ENCODE measurements at places on chromosomes 3 and 15.

DNA sequence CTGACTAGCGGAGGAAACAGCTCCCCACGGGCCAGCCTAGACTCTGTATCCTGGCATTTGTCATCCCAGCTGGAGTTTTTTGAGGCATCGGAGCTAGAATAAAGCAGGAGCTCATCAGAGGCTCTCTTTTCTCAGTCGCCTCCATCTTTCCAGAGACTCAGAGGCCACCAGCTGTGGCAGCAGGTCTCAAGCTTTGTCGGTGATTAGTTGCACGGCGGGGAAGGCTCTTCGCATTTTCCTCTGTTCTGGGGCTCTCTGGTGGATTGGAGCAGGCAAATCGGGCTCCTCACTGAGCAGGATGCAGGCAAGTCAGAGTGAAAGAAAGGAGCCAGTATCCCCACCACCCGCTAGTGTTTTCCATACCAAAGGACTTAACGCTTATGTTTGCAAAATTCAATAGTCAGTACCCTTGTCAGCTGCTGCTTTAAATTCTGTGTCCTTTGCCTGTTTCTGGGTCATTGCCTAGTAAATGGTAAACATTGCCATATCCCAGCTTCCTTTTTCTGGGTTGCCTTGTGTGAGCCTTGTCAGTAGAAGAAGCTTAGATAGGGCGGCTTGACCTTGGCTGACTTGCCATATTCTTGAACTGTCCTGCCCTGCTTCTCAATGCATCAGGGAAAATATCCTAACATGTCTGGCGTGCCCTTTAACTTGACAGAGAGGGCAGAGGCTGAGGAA, 127.1 kb downstream of the PTPRG start:
- DNase-seq: no peak

DNA sequence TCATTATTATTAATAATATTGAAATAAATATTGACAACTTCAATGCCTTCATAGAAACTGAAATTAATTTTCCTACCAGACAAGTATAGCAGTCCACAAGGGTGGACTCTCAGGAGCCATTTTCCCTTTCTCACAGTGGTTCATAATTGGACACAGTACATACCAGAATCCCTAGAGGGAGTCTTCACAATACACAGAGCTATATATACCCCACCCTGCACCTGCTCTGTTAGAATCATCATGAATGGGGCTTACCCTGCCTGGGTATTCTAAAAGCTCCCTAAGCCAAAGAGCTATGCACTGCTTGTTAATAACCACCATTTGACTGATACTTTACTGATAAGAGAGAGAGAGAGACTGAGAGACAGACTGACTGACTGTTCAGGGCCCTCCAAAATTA, 134.9 kb downstream of the FEZF2 start:
- DNase-seq: no peak

DNA sequence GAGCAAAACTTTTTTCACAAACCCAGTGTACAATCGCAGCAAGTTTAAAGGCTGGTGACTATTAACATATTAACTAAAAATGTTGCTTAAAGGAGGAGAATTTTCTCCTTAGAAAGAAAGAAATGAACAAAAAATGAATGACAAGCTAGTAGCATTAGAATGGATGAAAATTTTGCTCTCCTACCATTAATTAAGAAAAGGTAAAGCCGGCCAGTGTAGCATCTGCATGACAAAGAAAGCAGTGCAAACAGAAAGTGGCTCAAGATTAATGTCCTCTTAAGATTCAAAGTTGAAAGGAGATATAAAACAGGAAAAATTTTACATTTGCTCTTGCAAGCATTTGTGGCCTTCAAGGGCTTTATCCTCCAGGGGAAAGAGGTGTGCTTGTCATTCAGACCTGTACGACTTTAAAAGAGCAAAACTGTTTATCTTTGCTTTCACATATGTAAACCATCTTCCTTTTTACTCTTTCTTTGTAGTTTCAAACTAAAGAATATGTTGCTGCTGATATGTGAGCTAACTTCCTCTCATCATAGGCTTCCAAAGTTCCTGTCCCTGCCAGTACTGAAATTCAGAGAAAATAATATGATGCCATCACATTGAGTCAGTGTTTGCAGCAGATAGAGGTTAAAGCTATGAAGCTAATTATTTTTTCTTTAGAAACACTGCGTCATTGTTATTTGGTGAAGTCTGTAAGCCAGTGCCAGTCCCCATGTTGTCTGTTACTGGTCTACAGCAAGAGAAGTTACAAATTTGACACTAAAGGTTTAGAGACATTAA, 439.1 kb upstream of the GRM7 start:
- DNase-seq: no peak

GRCh38 chr3:186991470-186991869, 61.1 kb downstream of the ST6GAL1 start:
- no peak for DNase-seq

- DNase-seq: no peak
Observed at GRCh38 chr3:165439765-165440164, 243.6 kb upstream of the SLITRK3 start.

- DNase-seq: no peak
Observed at GRCh38 chr15:72685925-72686794, at the start of the genes BBS4 and HIGD2B. Gene BBS4, plus strand, starts transcription at chr15:72686207. Its CDS starts 21 bp downstream, at chr15:72686228. Gene HIGD2B, minus strand, starts transcription at chr15:72686182. Its CDS starts 9,808 bp downstream, at chr15:72676374.

DNA sequence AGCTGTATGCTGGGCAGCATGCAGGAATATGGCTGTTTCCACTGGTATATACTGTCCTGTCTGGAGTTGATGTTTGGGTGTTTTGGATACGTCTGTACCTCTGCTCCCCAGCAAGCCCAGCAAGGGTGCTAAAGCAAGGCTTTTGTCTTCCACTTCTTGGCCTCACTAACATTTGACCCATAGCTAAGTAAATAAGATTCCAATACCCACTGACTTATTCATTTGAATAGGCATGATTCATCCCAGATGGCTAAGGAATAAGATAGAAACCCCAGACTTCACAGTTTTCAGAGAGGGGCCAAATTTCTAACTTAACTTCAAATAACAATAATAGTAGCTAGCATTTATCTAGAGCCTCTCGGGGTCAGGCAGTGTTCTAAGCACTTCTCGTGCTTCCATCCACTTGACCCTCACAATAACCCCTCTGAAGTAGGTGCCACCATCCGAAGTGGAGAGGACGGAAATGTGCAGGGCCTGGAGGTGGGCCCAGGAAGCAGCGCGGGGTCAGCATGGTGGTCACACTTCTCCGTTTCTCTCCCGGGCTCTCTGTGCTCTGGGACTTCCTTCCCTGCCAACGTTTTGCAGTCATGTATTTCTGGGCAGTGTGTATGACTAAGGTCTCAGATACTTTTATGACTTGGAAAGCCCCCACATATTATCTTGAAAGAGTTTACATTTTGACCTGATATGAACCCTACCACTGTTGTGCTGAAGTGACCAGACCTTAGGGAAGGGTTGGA, 39.3 kb downstream of the LRRK1 start:
- DNase-seq: no peak

DNA sequence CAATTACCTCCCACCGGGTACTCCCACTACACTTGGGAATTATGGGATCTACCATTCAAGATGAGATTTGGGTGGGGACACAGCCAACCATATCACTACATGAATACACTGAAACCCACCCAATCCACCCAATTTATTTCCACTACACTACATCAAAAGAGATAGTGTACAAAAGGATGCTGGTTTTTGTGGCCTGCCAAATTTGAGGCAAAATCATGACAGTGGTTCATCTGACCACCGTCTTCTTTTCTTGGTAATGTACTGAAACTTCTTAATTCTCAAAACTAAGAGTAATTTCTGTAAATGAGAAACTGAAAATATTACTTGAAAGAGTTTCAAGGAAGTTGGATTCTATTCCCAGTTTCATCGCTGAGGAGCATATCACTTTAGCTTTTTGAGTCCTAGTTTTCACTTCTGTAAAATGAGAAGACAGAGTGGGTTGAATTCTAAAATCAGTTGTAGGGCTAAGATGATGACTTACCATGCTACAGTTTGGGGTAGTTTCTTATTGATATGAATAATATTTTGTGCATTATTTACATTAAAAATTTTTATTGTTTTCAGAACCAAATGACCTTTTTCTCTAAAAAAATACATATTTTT, 360.4 kb upstream of the CNTN6 start:
- no peak for DNase-seq

DNA sequence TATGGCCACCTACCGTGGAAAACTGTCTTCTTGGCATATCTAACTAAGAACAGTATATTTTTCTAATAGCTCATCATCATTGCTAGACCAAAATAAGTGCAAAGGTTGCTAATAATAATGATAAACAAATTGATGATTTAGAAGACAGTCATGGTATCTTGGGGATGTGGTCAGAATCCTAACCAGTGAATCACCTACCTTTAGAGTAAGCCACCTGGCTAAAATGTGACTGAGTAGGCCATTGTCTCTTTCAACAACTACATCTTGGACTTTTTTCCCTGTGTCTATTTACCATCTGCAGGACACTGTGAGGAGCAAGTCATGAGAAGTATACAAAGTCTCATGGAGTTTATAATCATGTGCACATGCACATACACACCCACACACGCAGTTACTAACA, 273.5 kb upstream of the SEMA6D start:
- no peak for DNase-seq

DNA sequence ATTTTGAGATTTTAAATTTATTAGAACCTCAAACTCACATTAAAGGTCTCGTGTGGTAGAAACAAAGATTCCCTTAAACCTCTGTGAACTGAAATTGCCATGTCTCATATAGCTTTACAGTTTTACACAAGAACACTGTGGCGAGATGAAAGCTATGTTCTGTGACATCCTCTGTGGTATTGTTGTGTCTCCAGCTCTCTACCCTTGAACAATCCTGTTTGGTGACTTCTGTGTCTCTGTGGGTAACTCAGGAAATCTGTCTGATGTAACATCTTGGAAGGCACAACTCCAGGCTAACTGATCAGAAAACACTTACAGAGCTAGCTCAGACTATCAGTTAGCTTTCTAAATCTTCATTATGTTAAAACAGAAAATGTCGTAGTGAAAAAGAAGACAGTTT, 318.8 kb upstream of the GBE1 start:
- DNase-seq: no peak

GRCh38 chr15:92883163-92883875, 16.8 kb upstream of the CHD2 start:
- no peak for DNase-seq

DNA sequence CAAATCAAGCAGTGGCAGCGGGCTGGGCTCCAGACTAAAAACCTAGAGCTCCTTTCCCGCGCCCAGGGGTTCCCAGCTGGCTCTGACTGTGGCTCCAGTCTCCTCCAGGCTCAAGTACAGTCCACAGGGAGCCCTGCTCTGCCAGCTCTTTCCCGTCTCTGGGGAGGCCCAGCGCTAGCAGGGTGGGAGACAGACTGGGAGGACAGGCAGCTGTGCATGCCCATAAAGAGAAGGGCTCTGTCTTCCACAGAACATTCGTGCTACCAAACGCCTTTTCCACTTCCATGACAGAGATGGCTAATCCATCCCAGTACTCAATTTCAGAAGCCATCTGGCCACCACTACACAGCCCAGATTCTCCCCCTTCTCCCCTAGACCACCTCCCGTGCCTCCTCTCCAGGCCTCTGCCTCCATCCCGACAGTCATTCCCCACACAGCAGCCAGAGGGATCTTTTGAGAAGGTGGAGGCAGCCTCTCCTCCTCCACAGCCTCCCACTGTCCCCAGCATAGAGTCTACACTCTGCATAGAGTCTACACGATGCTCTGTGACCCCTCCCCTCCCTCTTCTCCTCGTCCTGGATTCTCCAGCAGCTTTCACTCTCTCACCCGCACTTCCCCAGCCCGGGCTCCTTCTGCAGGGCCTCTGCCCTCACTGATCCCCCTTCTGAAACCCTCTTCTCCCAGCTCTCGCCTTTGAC, 6.8 kb upstream of the DUSP7 start:
- DNase-seq: no peak

DNA sequence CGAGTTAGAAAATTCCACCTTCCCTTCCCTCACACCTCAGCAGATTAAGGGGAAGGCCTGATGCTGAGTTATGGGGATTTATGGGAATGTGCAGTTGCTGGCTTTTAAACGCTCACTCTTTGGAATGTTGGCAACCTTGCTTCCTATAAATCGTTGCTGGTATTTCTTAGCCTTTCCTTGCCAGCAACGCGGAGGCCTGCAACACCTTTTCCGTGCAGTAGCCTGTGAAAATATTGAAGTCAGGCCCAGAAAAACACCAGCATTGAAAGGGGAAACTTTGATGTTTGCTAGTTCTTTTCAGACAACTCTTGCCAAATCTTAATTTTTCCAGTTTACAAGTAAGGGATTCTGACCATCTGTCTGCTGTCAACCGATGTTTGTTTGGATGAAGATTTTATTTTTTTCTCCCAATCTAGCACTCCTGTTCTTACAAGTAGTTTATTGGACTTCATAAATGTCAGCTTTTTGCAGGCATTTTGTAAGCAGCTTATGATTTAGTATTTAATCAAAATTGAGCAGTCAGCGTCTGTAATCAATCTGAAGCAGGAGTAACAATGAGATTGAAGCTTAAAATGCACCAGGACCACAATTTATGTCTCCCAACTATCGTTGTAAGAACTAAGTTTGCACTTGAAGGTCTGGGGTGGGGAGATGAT, 251.0 kb downstream of the RPLP1 start:
- no peak for DNase-seq

GRCh38 chr3:113736548-113737089, 9.4 kb downstream of the NAA50 start:
- no peak for DNase-seq

GRCh38 chr15:27500206-27500605, 529.2 kb downstream of the GABRG3 start:
- DNase-seq: no peak
